ENCODE measurements at places on chromosomes 2 and 18. TPM values are rescaled to one million over a fixed set of nuclear protein-coding genes. Genes with fewer than 3 reads are reported as not detected.

DNA sequence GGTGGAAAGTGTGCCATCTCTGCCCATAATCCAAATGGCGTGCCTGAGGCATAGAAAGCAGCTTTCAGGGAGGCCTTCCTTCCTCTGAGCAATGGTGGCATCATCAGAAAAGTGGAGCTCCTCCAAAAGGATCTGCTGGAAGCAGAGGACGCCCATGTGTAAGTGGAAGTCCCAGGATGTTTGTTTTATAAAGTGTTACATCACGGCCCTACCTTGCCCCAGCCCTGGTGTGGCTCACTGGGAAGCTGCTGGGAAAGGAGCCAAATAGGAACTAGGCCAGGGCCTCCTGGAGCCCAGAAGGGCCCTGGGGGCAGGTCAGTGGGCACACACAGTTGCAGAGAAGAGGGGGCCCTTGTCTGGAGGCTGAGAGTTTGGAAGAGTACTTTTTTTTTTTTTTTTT lies 4.2 kb upstream of the ODC1 start:
- H3K4me1 ChIP-seq: peaks cover 13% of the 10 kb centered on the region
- no peak overlapping the region for H3K27ac ChIP-seq
- H3K36me3 ChIP-seq: no peaks in the 10 kb centered on the region
- DNase-seq: no peak

DNA sequence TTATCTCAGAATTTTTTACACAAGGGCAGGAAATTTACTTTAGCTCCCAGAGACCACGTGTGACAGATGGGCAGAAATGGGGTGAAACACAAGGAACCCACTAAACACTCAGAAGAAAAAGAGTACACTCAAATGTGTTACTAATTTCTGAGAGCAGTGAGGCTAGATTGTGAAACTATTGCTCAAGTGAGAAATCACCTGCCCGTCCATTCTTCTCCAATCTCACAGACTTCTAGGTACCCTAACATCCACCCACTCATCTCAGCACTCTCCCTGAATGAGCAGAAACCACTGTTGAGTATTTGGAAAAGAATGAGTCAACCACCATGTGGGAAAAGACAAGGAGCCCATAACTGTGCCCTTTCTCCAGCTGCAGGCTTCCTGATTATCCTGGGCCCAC lies 293.0 kb upstream of the CDH2 start:
- H3K4me3 ChIP-seq: no peak overlapping the region
- DNase-seq: no peak
- H3K4me1 ChIP-seq: no peaks in the 10 kb centered on the region
- H3K27ac ChIP-seq: no peak overlapping the region
- no peaks in the 10 kb centered on the region for H3K27me3 ChIP-seq

REEP1 gene
- 2.2 TPM for total RNA-seq

GRCh38 chr2:9145109-9145751 lies 61.4 kb upstream of the ASAP2 start:
- H3K36me3 ChIP-seq: no peaks in the 10 kb centered on the region
- peaks cover 45% of the 10 kb centered on the region for H3K27me3 ChIP-seq
- H3K4me3 ChIP-seq: no peak overlapping the region
- H3K27ac ChIP-seq: no peak overlapping the region

DNA sequence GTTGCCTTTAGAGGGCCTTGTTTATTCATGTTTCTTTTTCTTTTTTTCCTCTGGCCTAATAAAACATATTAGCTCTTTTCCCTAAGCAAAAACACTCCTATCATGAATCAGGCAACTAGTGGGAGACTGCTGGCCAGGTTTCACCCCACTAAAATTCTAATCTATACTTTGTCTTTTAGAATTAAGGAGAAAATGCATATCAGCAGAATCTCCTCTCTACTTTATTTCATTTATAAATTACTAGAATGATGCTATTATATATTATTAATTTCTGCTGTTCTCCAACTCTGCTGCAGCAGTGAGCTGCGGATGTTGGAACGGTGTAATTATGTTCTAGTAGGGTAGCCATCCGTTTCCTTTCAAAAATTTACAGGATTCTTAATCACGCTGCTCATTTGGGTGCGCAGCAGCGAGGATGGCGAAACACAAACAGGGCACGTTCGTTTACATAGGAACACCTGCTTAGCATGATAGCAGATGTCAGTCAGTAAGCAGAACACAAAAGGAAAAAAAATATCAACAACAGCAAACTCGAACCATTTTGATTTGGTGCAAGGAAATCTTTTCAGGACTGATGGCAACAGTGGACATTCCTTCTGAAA lies 30.5 kb downstream of the ZEB2 start:
- no peak overlapping the region for H3K4me3 ChIP-seq
- DNase-seq: no peak
- H3K27ac ChIP-seq: no peak overlapping the region

GRCh38 chr2:125837611-125838010 lies 818.3 kb upstream of the GYPC start:
- no peaks in the 10 kb centered on the region for H3K4me1 ChIP-seq
- no peaks in the 10 kb centered on the region for H3K36me3 ChIP-seq
- no peak overlapping the region for H3K27ac ChIP-seq

GALR1 gene
- total RNA-seq: not detected

DNA sequence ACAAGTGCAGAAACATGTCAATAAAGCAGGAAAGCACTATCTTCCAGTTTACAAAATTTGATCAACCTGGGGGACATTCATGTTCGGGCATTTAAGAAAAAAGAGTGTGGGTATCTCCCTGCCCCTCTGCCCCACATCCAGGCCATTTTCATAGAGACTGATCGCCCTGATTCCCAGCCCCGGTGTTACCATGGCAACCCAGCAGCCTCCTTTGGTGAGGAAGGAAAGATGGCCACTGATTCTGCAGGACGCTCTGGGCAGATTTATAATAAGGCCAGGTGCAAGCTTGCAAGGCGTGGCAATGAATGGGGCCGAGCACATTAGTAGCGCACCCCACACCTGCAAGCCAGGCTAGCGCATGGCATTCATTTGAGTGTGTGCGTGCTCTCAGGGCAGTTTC lies 36.7 kb upstream of the ARL4C start:
- H3K27me3 ChIP-seq: peaks cover 10% of the 10 kb centered on the region
- H3K4me3 ChIP-seq: no peak overlapping the region

DNA sequence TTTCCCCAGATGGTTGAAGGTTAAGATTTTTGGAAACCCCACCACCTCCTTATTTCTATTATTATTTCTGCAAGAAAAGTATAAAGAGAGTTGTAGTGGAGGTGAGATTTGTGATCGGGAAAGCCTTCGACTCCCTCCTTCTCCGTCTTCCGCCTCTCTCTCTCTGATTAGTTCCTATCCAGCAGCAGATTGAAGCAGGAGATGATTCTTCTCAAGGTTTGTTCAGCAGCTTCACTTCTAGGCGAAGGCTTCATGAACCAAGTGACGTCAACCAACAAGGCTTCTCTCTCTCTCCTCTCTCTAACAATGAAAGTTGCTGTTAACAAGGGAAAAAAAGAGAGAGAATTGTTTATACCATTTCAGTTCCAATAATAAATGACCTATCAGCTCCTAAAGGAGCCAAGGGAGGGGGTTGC lies at the start of gene BAZ2B:
BAZ2B (minus strand) TSS at position 263 of the 416 bp plus-strand sequence. CDS start 137,829 bp downstream, outside the sequence.
- H3K36me3 ChIP-seq: peaks cover 2% of the 10 kb centered on the region
- DNase-seq: no peak
- H3K4me1 ChIP-seq: peaks cover 12% of the 10 kb centered on the region

DNA sequence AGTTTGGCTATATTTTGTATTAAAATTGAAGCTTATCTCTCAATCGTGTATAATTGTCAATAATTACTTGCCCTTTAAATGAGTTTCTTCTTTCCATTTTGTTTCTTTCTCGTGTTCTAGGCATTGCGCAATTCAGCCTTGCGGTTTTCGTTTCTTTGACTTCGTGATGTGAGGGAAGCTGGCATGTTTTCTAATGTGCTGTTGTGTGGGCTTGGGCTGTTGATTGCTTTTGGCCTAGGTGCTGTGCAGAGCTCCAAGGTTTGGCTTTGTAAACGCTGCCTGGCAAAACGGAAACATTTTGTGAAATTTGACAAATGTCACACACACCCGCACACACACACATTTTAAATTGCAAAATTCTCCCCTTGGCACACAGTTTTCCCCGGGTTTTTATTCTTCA lies 242.6 kb upstream of the TCF4 start:
- H3K4me3 ChIP-seq: no peak overlapping the region
- no peaks in the 10 kb centered on the region for H3K27me3 ChIP-seq
- no peak overlapping the region for H3K27ac ChIP-seq
- no peak for DNase-seq

DNA sequence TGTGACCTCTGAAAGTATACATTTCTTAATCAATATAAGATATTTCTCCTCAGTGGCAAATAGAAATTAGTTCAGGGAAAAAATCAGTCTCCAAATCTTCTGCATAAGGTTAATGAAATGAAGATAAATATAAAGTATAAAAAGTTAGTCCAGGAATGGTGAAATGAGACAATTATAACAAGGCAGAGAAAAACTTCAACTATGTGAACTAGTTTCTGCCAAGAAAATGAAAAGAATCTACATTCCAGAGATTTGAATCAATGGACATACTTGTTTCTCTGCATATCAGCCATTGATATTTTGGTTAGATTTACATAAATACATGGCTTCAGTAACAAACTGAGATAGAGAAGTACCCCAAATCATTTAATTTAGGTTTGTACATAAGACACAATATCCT lies 249.0 kb downstream of the EXOC6B start:
- no peak overlapping the region for H3K4me3 ChIP-seq
- peaks cover 5% of the 10 kb centered on the region for H3K36me3 ChIP-seq
- H3K27me3 ChIP-seq: no peaks in the 10 kb centered on the region

GRCh38 chr2:12456293-12457106 lies 260.2 kb upstream of the TRIB2 start:
- peaks cover 20% of the 10 kb centered on the region for H3K4me1 ChIP-seq
- H3K27me3 ChIP-seq: no peaks in the 10 kb centered on the region
- no peaks in the 10 kb centered on the region for H3K36me3 ChIP-seq
- H3K27ac ChIP-seq: peak overlapping the region; percentile 87
- H3K4me3 ChIP-seq: peak overlapping the region; percentile 84
- DNase-seq: no peak

FEV gene
- total RNA-seq: not detected

PLEKHH2 gene
- 0.75 TPM for total RNA-seq

C2orf78 gene
- not detected for total RNA-seq

DNA sequence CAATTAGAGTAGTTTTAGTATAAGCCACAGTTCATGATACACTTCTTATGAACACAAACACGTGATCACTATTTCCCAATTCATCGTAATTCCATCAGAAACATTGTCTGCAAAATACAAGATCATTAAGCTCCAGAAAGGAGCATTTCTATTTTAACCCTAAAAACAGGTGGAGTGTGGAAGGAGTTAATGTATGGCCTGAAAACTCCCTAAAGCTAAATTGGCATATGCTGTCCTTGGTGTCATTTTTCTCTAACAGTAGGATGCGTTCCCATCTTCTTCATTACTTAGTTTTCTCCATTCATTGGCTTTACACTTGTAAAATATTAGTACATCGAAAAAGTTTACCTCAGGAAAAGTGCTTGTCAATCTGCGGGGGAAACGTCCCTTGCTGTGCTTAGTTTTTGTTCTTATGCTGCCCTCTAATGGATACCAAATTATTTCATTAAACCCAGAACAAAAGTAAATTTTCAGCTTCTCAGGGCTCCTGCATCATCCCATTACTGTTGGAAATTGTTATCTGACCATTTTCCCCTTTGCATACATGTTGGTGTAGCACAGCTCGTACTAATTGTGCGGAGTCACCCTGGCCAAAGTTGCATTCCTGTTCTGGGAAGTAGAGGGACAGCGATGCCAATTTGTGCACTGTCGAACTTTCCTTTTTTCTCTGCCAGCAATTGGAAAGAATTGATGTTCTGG lies 153.4 kb downstream of the GPD2 start:
- no peak overlapping the region for H3K4me3 ChIP-seq
- no peak for DNase-seq
- no peaks in the 10 kb centered on the region for H3K4me1 ChIP-seq
- no peak overlapping the region for H3K27ac ChIP-seq
- no peaks in the 10 kb centered on the region for H3K36me3 ChIP-seq

DNA sequence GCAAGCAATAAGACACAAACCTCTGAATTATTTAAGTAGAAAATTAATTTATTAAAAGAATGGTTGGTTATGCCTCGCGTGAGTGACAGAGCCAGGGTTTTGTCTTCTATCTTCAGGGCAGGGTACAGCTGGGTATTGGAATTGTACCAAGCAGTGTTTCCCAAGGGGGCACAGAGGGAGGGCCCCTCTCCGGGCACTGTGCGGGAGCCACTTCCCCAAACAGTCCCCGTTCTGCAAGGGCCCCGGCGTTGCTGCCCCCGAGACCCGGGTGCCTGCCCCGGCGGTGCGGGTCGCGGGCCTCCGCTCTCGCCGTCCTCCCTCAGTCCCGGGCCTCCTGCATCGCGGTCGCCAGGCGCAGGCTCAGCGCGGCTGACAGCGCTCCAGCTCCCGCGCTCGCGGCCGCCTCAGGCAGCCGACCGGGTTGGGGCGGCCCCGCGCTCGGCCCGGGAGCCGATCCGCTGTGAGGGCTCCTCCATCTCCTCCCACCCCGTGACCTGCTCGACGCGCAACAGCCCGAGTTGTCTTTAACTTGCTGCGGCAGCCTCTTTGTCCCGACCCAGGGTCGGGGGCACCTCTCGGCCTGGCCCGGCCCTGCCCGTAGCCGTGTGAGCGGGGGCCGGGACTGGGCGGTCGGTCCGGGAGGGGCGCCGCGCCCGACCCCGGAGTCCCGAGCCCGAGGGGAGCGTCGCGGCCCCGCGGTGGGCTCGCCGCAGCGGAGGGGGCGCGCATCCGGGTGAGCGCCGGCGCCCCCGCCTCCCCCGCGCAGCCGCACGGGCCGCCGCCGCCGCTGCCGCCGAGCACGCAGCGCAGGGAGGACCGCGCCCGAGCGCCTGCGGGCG lies 620 bp upstream of the GALNT1 start:
- peaks cover 19% of the 10 kb centered on the region for H3K27me3 ChIP-seq
- peaks cover 5% of the 10 kb centered on the region for H3K36me3 ChIP-seq
- DNase-seq: peak; percentile 42
- H3K27ac ChIP-seq: no peak overlapping the region
- H3K4me1 ChIP-seq: peaks cover 18% of the 10 kb centered on the region
- peak overlapping the region; percentile 71 for H3K4me3 ChIP-seq

DNA sequence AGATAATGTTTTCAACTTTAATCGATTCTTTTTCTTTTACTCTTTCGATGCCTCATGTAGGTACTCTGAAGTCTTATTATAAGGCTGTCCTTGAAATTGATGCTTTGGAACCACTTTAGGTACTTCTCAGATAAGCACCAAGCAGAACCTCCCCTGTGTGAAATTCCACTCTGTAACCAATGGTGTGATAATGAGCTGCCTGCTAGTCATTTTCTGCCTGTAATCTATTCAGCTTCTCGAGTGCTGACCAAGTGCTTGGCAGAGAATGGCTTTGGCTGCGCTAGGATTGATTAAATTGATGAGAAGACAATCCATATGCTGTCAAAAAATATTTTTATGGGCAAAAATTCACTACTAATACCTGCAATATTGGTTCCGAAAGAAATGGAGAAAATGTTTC lies 132.1 kb upstream of the STON1 start:
- H3K36me3 ChIP-seq: no peaks in the 10 kb centered on the region
- H3K27me3 ChIP-seq: no peaks in the 10 kb centered on the region
- H3K4me1 ChIP-seq: peaks cover 6% of the 10 kb centered on the region
- no peak overlapping the region for H3K4me3 ChIP-seq

DNA sequence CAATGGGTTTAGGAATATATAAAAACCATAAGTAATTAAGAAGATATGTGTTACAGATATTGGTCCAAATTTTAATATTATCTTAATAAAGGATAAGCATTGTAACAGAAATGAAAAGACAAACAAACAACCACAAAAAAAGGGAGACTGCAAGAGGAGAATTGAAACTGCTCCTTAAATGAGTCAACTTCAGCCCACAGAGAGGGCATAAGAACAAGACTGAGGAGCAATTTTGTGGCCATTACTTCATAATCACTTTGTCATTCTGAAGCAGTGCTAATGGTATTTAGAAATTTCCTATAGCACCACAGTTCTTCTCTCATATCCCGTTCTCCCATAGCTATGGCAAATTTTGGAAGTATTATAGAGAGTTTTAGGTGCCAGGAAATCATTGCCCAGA lies 193.2 kb upstream of the HNMT start:
- no peak overlapping the region for H3K27ac ChIP-seq
- no peaks in the 10 kb centered on the region for H3K4me1 ChIP-seq
- H3K27me3 ChIP-seq: no peaks in the 10 kb centered on the region
- no peaks in the 10 kb centered on the region for H3K36me3 ChIP-seq
- no peak overlapping the region for H3K4me3 ChIP-seq
